ENCODE measurements at places on chromosomes 6 and 20. TPM values are rescaled to one million over a fixed set of nuclear protein-coding genes. Genes with fewer than 3 reads are reported as not detected.

The CFAP61 gene
- total RNA-seq = 0.16 TPM

The MOCS1 gene
- 4.4 TPM for total RNA-seq

The L3MBTL1 gene
- 5.0 TPM for total RNA-seq

The EFCAB8 gene
- not detected for total RNA-seq

The AFDN gene
- 29.9 TPM for total RNA-seq

The ULBP3 gene
- 2.1 TPM for total RNA-seq

The CALHM6 gene
- not detected for total RNA-seq

The TULP1 gene
- not detected for total RNA-seq

The GGT7 gene
- total RNA-seq = 0.55 TPM

The IL17A gene
- total RNA-seq = not detected

The SPATS1 gene
- not detected for total RNA-seq

The SLC22A16 gene
- not detected for total RNA-seq

The C4B gene
- 0.62 TPM for total RNA-seq

The EYA2 gene
- total RNA-seq = not detected

The FAM209B gene
- total RNA-seq = not detected

The POLR1C gene
- total RNA-seq = 46.0 TPM

The CDC5L gene
- 41.1 TPM for total RNA-seq

The ARMH2 gene
- not detected for total RNA-seq

The PLG gene
- total RNA-seq = not detected

The BEND3 gene
- total RNA-seq = 2.3 TPM

The GRIK2 gene
- 0.12 TPM for total RNA-seq

The OR5V1 gene
- total RNA-seq = not detected

The FAM83C gene
- total RNA-seq = 0.24 TPM

The TRIM15 gene
- total RNA-seq = not detected

The CDSN gene
- not detected for total RNA-seq

The CRISP3 gene
- not detected for total RNA-seq

The HCK gene
- not detected for total RNA-seq

The GINS1 gene
- 42.6 TPM for total RNA-seq

The BMP6 gene
- 0.07 TPM for total RNA-seq

The SLC16A10 gene
- 0.41 TPM for total RNA-seq

The PDYN gene
- total RNA-seq = not detected

The FLOT1 gene
- 165 TPM for total RNA-seq
